ENCODE measurements at places on chromosomes 16 and 17.

- DNase-seq = no peak
Measured at GRCh38 chr16:1781254-1781653, 1.1 kb downstream of the SPSB3 start.

DNA sequence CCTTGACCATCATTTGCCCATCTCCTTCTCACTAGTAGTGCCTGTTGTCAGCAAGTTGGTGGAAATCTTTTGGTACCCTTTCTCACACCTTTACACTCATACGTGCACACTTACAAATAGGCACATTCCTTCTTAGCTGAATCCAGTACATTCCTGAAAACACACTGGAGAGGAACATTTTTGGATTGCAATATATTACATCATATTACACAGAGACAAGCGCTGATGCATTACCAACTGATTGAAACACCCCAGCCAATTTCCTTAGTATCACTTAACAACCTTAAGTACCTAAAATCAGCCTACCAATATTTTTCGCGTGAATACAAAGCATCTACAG is 64.1 kb downstream of the PLCG2 start:
- no peak for DNase-seq

DNA sequence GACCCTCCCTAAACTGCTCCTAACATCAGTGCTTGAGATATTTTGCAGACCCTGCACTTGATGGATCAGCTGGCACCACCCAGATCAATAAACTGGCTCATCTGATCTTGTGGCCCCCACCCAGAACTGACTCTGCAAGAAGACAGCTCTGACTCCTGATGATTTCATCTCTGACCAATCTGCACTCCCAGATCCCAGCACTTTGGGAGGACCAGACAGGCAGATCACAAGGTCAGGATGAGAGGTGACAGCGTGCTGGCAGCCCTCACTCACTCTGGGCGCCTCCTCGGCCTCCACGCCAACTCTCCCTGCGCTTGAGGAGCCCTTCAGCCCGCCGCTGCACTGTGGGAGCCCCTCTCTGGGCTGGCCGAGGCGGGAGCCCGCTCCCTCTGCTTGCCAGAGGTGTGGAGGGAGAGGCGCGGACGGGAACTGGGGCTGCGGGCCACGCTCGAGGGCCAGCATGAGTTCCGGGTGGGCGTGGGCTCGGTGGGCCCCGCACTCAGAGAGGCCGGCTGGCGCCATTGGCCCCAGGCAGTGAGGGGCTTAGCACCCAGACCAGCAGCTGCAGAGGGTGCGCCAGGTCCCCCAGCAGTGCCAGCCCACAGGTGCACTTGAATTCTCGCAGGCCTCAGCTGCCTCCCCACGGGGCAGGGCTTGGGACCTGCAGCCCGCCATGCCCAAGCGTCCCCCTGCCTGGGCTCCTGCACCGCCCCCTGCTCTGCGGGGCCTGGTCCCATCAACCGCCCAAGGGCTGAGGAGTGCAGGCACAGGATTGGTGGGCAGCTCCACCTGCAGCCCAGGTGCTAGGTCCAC is 2.4 kb upstream of the C16orf54 start:
- no peak for DNase-seq

DNA sequence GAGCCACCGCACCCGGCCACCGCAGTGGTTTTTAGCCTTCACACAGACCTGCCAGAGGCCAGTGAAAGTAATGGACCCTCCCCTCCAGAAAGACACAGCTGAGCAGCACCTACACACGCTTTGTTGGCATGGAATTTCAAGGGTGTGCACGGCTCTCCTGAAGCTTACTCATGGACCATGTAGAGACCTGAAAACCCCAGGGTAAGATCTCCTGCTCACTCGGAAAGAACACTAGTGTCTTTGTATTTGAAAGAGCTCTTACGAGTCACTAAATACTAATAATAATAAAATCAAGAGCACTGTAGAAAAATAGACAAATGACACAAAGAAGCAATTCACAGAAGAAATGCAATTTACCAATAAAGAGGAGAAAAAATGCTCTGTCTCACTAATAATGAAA is 20.0 kb downstream of the SLC43A2 start:
- DNase-seq = no peak

DNA sequence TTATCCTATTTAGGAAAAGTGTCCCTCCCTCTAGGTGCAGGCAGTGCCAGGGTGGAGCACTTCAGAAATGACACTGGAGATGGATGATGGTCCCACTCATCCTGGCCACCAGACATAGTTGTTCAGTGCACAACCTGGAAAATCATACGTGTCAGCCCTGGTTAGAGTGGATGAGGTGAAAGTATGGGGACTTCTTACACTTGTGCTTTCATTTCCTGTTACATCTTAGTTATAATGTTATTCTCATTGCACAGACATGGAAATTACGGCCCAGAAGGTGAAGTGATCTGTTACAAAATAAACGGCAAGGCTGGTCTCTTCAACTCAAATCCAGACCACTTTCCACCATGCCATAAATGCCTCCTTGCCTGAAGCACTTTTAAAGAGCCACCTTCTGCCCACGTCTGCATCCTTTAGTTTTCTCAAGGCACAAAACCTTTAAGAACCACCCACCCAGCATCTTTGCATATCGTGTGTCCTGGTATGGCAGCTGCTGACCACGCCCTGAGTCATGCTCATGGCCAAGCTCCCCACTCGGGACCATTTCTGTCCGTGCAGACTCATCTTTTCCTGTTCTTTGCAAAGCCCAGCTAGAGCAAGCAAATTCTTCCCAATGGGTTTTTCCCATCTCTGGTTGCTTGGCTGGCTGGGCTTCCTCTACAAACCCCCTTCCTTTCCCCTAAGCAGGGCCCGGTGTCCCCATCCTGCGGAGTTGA is 22.4 kb downstream of the TBC1D3B start:
- DNase-seq = no peak

GRCh38 chr16:84689111-84689510 is 10.7 kb upstream of the USP10 start:
- DNase-seq = peak; percentile 71

DNA sequence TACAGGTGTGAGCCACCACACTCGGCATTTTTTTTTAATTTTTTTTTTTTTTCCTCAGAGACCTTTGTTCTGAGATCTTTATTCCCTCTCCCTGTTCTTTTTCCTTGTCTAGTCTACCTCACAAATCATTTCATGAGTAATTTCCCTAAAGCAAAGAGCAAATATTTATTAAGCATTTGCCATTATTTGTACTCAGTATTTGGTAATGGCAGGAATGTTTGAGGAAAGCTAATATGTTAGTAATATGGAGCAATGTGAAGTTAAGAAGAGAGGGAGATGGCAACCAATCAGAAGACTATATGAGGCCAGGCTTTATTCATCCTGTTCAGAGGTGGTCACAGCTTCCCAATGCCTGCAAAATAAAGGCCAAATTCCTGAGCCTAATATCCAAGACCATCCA is 13.3 kb downstream of the CENPV start:
- no peak for DNase-seq

GRCh38 chr17:40329839-40330794 is 21.1 kb downstream of the RARA start:
- DNase-seq = no peak

DNA sequence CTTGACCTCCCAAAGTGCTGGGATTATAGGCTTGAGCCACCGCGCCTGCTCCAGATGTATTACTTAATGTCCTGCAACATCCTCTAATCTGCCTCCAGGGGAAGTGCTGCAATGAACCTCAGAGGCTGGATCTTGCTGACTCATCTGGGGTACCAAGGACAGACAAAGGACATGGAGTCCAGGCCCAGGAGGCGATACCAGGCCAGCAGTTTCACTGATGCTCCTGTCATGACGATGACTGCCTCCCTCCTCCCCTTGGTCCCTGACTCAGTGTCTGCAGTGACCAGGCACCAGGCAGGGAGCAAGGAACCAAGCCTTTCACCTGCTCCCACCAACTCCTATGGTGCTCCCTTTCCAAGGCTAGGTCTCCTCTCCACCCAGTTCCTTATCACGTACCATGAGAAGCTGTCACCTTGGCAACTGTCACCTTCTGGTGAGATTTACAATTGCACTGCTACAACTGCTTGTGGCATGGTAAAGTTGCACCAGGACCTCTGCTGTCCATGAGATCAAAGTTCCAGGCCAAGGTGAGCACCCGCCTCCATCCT is 21.6 kb upstream of the PHOSPHO1 start:
- no peak for DNase-seq

- no peak for DNase-seq
Measured at GRCh38 chr17:27106347-27106981, 187.4 kb upstream of the WSB1 start.

DNA sequence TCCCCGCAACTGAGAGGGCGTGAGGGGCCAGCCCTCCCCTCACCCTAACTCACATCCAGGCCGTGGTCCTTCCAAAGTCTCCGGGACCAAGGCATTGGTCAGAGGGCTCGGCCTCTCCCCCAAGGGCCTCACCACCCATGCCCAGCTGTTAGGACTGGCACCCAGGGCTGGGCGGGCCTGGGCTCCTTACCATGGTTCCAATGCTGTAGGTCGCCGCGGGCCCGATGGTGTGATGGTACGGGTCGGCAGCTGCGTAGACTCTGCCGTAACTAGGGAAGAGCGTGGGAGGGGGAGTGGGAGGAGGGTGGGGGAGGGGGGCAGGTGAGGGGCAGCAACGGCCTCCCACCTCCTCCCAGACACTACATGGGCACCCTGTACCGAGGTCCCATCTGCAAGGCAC is 19.6 kb downstream of the ENGASE start:
- DNase-seq = no peak

GRCh38 chr17:56185491-56186221 is 32.4 kb downstream of the ANKFN1 start:
- DNase-seq = no peak

DNA sequence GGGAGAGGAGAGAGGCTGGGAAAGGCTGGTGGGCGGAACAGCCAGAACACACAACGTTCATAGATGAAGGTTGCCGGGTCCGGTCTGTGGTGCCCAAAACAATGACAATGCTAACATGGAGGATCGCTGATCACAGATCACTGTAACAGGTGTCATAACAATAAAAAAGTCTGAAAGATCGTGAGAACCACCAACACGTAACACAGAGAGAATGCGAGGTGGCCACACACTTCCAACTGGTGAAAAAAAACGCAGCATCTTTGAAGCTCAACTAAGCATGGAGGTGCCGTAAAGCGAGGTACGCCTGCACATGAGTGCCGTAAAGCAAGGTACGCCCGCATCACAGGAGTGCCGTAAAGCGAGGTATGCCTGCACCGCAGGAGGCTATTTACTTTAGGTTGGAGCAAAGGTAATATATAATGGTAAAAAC is 42.3 kb downstream of the ABR start:
- peak; percentile 96 for DNase-seq

DNA sequence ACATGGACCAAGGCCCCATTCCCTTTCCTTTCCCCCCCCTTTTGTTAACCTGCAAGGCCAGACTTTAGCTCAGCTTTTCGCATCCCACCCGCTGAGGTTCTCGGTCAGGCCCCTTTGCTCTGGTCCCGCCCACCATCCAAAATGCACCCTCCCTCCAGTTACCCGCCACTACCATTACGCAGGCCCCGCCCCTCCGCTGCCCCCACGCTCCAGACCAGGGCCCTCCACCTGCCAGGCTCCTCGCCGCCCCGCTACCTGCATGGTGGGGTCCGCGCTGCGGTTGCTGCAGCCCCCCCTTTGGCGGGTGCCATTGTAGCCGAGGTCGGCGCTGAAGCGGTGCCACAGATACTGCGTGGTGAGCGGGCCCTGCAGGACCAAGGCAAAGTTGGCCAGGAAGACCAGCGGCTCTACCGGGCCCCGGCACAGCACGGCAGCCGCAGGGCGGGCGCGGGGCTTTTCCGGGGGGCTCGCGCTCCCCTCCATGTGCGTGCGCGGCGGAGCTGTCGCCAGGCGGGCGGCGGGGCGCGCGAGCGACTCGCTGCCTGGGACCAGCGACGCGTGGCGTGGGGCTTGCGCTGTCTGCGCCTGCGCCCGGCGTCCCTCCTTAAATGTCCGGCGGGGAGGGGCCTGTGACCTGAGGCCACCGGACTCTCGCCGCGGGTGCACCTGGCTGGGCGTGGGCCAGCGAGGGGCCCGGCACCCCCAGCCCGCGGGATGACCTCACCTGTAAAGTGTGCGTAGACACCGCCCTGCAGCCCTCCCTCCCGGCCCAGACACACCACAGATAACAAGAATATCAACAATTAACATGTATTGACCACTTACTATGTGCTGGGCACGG is at the start of gene SLC46A1:
TSS of gene SLC46A1 (minus strand) at position 581 of the 841 bp plus-strand sequence. CDS start at position 483, 98 bp downstream.
- peak; percentile 62 for DNase-seq
